ENCODE measurements at places on chromosomes 3 and 15.
A peak's percentile ranks its signal among the peaks of the same experiment; 100 is the strongest.

- DNase-seq = peak; percentile 52
Measured at GRCh38 chr3:161489395-161489794, 7.2 kb upstream of the OTOL1 start.

- DNase-seq = no peak
Measured at GRCh38 chr15:41794081-41794480, 19.8 kb downstream of the MAPKBP1 start.

DNA sequence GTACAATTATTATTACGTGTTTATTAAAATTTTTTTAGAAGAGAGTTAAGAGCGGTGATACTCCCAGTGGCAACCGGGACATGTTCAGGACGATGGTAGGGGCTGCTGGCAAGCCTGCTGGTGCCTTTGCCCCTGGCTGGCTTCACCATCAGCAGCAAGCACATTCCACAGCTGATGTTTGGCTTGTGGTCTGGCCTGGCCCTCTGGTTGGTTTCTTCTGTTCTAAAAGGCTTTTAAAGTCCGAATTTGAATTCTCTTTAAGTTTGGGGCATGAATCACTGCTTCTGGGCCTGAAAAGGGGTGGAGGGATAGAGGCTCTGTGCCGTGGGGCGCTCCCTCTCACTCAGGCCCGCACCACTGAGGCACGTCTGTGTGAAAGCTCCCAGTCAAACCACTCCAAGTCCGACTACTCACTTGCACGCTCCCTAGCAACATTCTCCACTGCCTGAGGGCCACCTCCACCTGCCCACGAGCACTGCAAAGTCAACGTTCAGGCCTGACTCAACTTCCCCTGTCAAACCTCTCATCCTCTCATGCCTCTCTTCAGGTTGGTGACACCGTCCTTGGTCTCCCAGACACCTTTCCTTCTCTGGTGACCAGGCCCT is 10.1 kb downstream of the ITGA11 start:
- DNase-seq = no peak

GRCh38 chr3:36991147-36991546 is 1.8 kb downstream of the EPM2AIP1 start:
- DNase-seq = no peak

Measured in Kasumi-1 (cell line).